ENCODE measurements at places on chromosomes 12 and 14. TPM values are rescaled to one million over a fixed set of nuclear protein-coding genes. Genes with fewer than 3 reads are reported as not detected.

BCL2L14 gene
- not detected for total RNA-seq

GRCh38 chr14:88611878-88612277, 49.0 kb downstream of the ZC3H14 start:
- DNase-seq, result no peak

DNA sequence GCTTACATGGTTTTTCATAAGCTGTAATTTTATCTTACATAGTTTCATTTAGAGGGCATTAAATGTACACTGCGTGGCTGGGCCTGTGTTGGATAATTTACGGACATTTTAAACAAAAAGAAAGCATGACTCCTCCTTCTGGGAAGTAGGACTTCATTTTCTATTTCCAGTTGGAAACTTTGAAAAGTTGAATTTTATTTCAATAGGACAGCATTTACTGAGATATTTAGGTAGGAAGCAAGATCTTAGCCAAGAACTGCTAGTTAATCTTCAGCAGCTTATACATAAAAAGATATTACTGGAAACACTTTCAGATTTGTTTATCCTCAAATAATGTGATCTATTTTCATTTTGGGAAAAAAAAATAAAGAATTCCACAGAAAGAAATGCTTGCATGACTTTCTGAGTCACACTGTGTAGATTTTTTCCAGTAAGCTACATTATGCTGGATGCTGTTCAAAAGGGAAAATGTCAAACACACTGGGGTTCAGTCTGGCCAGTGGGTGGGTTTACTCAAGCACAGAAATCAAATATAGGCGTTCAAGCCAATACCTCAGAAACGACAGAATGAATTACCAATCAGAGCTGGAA, 239.4 kb upstream of the KRR1 start:
- no peak for DNase-seq

- no peak for DNase-seq
Observed at GRCh38 chr12:9079883-9080675, 35.6 kb downstream of the A2M start.

CLEC6A gene
- total RNA-seq, result not detected

DNA sequence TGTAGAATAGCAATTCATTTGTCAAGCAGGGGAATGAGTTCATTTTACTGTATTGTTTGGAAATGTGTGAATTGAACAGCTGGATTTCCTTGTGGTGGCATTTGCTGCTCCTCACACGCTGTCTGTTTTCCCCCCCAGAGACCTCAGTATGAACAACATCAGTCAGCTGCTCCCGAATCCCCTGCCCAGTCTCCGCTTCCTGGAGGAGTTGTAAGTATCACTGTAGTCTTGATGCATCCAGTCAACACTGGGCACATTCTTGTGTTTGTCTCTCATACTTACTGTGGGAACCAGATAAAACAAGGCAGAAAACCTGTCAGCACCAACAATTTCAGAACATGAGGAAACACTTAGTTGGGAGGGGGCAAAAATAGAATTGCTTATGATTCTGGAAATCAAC, 64.9 kb downstream of the LGR5 start:
- DNase-seq, result no peak

DNA sequence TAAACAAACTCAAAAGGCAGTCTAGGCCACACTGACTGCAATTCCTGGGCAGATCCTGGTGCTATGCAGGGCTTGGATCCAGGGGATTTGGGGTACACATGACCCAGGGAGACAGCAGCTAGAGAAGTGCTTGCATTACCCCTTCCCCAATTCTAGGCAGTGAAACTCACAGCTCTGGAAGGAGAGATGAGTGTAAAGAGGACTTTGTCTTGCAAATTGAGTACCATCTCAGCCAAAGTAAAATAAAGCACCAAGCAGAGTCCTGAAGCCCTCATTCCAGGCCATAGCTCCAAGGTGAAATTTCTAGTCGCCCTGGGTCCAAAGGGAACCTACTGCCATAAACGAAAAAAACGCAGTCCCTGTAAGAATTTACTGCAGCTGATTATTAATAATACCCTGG, 644.9 kb upstream of the FLRT2 start:
- no peak for DNase-seq

GPX2 gene
- not detected for total RNA-seq

DNA sequence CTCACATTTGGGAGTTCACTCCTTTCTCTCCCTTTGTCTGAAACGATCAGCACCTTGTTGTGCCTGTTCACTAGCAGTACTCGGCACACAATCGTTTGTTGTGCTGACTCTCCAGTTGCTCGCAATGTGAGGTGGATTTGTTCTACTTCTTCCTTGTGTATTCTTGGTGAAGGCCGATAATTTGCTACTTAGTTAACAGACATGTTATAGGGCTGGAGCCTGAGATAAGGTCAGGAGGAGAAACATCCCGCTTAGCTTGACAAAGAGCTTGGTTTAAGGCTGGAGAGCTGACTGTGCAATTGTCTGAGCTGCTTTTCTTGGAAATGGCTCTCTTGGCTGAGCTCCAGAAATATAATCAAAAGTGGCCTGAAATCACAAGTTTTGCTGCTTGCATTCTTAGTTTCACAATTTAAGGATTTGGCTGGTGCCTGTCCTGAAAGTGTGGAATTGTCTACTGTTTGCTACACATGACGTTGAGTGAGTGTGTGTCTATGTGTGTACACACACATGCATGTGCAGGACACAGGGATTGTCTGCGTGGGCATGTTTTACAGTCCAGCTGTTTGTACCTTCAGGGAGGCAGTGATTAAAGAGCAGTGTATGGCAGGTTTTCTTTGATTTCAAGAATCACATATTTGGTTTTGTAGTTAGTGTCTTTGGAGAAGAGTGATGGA, 77.7 kb downstream of the ARF6 start:
- DNase-seq, result no peak

- no peak for DNase-seq
Observed at GRCh38 chr12:128109636-128110035, 157.3 kb upstream of the TMEM132C start.

GRCh38 chr12:31106101-31106803, 32.6 kb downstream of the DDX11 start:
- DNase-seq, result no peak

- no peak for DNase-seq
Observed at GRCh38 chr12:58171914-58172313, 230.5 kb downstream of the ATP23 start.

DNA sequence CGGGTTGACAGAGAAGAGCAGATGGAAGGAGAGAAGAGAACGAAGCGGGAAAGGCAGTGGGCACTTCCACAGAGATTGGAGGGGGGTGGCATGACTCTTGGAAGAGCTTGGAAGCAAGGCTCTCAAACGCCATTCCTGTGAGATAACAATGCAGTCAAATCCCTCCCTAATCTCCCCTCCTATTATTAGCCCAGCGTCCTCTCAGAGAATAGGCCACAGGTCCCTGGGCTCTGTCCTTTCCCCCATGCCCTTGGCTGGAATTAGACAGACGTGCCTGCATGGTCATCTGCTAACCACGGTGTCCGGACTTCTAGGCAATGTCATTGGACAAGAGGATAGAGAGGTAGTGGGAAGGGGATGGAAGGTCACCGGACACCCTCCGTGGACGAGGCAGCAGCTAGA, 8.0 kb upstream of the MYH7 start:
- no peak for DNase-seq

DNA sequence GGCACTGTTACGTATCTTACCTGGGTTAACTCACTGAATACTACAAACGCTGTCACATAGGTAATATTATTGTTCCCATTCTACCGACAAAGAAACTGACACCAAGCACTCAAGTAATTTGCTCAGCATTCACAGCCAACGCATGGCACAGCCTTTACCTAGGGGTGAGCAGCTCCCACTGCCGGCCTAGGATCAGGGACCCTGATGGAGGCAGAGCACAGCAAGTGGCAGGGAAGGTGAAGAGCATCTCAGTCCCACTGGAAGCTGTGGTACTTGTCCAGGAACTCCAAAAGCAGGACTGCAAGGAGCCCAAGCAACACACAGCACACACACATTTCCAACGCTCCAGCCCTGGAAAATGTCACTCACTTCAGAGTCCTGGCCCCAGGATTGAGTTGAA, 111.8 kb upstream of the CDKN3 start:
- no peak for DNase-seq

DNA sequence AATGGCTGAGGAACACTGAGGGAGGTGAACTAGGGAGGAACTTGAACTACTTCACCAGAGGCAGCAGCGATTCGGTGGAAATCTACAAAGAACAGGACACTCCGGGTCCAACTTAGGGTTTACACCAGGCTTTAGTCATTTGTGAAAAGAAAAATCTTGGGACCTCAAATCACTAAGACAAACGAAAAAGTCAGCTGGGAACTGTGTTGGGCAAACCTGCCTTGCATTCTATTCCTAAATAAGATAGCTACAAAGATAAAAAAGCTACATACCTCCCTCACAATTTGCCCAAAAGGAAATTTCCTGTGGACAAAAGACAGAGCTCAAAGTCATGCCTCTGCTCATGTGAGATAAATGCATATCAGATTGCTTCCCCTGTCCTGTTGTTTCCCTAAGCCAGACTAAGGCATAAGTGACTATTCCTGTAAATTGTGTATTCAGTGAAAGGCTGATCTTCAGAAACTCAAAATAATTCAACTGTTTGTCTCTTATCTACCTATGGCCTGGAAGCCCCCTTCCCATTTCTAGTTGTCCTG, 106.6 kb downstream of the APAF1 start:
- no peak for DNase-seq

GRCh38 chr12:117187421-117187820, 2.8 kb downstream of the FBXO21 start:
- DNase-seq, result no peak

DNA sequence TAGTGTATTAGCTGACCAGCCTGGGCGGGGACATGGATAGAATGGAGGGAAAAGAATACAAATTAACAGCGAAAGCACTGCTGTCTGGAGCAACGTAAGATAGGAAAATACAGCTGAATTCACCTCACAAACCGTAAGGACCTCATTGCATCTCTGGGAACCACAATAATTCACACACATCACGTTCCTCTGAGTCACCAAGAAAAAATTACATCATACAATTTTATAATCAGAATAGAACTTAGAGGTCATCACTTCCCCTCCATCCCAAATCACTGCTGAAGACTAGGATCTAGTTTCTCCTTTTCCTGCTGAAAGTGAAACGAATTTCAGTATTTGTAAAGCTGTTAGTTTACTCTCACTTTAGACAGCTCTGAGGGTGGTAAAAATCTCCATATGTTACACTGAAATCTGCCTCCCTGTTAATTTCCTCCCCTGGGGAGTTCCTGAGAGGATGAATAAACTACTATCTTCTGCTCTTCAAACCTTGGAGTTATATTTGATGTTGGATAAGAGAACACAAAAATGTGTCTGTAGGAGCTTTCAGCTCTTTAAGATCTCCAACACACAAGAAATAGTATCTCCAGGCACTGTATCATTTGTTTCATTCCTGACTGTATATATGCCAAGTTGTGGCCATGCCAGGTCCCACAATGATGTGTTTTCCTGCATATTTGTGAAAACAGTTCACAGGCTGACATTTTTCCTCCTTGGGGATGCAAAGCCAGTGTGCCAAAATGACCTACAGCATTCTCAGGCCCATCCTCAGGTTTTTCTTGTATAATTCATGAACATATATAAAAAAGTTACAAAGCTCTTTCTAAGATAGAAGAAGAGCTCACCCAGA, 63.8 kb upstream of the SSTR1 start:
- no peak for DNase-seq

MAP1LC3B2 gene
- 3.5 TPM for total RNA-seq

- DNase-seq, result no peak
Observed at GRCh38 chr12:98262902-98263301, 252.5 kb upstream of the TMPO start.

- DNase-seq, result no peak
Observed at GRCh38 chr14:33814010-33814409, 136.9 kb downstream of the EGLN3 start.
